ENCODE measurements at places on chromosomes 2 and 18. TPM values are rescaled to one million over a fixed set of nuclear protein-coding genes. Genes with fewer than 3 reads are reported as not detected.

DNA sequence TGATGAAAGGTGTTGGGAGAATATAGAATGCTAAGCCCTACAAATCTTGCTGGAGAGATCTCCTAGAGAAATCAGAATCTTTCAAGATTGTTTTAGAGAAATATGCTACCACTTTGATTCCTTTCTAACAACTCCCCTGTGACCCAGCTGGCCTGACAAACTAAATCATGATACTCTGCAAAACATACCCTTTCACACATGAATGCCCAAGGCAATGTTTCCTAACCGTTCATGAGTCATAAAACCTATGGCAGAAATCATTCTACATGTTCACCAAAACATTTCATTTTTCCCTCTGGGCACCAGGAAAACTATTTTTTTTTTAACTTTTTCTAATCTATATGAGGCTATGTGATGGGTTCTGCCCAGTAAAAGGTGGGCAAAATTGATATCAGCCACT lies 77.8 kb upstream of the SETBP1 start:
- H3K27me3 ChIP-seq = no peaks in the 10 kb centered on the region
- H3K4me1 ChIP-seq = peaks cover 9% of the 10 kb centered on the region
- H3K27ac ChIP-seq = no peak overlapping the region
- no peak for DNase-seq

GRCh38 chr2:137966043-137966442 lies 1.8 kb downstream of the HNMT start:
- H3K27me3 ChIP-seq = no peaks in the 10 kb centered on the region
- H3K27ac ChIP-seq = no peak overlapping the region
- no peak overlapping the region for H3K4me3 ChIP-seq
- H3K4me1 ChIP-seq = peaks cover 40% of the 10 kb centered on the region

GRCh38 chr2:74507926-74508520 lies 528 bp upstream of the PCGF1 start:
- peak overlapping the region; percentile 72 for H3K4me3 ChIP-seq
- H3K27me3 ChIP-seq = peaks cover 27% of the 10 kb centered on the region
- H3K27ac ChIP-seq = peak overlapping the region; percentile 92
- no peak for DNase-seq
- H3K36me3 ChIP-seq = peaks cover 25% of the 10 kb centered on the region
- H3K4me1 ChIP-seq = peaks cover 22% of the 10 kb centered on the region

DNA sequence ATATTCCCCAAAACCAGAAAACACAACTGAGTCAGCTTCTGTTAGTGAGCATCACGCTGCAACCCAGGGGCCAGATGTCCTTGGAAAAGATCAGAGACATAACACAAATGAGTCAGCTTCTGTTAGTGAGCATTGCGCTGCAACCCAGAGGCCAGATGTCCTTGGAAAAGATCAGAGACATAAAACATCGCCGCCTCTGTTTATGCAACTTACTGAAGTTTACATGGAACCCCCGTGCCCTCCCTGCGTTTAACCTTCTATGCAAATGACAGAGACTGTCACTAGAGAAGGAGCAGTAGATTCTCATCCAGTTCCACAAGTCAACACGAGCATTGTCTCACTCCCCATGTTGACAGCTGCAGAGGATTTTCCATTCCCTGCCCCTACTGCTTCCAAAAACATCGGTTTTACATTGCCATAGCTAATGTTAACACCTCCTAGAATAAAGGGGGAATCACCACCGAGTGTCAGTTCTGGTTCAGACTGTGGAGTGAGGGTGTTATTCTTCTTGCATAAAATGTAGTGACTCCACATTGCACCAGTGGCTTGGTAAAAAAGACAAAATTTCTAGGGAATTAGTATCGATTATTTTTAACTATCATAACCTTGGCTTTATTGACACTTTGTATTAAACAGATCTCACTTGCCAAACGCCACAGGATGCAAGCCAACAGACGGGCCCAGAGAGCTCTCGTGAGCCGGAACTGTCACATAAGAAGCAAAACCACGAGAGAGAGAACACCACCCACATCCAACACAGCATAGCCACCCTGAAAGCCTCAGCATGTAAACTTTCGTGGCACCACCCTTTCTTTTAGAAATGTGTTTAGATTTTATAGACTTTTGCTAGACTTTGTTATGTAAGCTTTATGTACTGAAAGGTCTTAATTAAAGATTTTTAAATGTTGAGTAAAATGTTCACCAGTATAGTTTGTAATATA lies 87.7 kb downstream of the SH3YL1 start:
- H3K27me3 ChIP-seq = no peaks in the 10 kb centered on the region
- no peak for DNase-seq
- no peaks in the 10 kb centered on the region for H3K4me1 ChIP-seq
- no peaks in the 10 kb centered on the region for H3K36me3 ChIP-seq
- H3K4me3 ChIP-seq = no peak overlapping the region

GRCh38 chr2:158024288-158024898 lies 77.3 kb upstream of the UPP2 start:
- H3K27me3 ChIP-seq = no peaks in the 10 kb centered on the region
- no peaks in the 10 kb centered on the region for H3K4me1 ChIP-seq
- no peaks in the 10 kb centered on the region for H3K36me3 ChIP-seq
- no peak for DNase-seq
- no peak overlapping the region for H3K27ac ChIP-seq

DNA sequence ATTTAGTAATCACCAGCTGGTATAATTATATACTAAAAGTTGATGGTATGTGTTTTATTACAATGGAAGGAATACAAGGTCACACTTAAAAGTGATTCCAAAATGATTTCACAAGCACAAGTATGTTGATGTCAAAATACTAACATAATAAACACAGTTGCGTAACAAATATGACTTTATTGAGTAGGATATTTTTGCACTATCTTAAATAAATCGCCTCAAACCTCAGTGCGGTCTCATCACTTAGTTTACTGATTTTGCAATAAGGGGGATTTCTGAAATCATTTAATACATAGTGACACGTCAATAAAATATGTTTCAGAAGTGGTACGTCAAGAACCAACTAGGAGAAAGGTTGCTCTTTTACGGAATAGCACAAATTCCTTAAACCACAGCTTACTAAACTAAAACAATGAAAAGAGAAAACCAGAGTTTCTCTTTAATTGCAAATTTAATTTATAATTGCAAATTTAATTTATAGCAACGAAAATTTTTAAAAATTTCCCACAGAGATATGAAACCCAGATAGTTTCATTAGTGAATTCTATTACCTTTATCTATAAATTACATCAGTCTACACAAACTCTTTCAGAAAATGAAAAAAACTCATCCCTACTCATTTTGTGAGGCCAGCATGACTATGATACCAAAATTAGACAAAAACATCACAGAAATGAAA lies 304.0 kb upstream of the REG3G start:
- H3K27me3 ChIP-seq = no peaks in the 10 kb centered on the region
- DNase-seq = no peak
- no peak overlapping the region for H3K27ac ChIP-seq
- no peaks in the 10 kb centered on the region for H3K4me1 ChIP-seq
- H3K4me3 ChIP-seq = no peak overlapping the region
- H3K36me3 ChIP-seq = no peaks in the 10 kb centered on the region

DNA sequence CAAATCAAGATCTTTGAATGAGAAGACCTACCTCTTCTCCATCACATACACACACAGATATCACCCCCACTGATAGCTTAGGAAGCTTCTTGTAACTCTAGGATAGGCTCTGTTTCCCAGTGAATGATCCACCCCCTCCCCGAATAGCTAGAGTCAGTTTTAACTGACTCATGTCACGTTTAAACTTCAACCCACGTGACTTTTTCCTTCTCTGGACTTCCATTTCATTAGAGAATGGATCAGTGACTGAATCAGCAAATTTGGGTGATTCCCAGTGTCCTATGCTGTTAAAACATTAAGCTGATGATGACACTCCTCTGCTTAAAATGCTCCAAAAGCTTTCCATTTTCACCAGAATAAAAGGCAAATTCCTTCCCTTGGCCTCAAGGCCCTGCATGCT lies 185.9 kb upstream of the LHCGR start:
- H3K4me3 ChIP-seq = no peak overlapping the region
- H3K36me3 ChIP-seq = no peaks in the 10 kb centered on the region
- no peaks in the 10 kb centered on the region for H3K27me3 ChIP-seq
- no peaks in the 10 kb centered on the region for H3K4me1 ChIP-seq
- no peak for DNase-seq
- H3K27ac ChIP-seq = no peak overlapping the region

DNA sequence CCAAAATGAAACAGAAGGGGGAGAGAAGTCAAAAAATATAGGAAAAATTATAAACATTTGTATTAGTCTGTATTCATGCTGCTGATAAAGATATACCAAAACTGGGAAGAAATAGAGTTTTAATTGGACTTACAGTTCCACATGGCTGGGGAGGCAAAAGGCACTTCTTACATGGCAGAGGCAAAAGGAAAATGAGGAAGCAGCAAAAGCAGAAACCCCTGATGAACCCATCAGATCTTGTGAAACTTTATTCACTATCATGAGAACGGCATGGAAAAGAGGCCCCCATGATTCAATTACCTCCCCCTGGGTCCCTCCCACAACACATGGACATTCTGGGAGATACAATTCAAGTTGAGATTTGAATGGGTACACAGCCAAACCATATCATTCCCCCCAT lies 79.1 kb downstream of the ZRANB3 start:
- no peak overlapping the region for H3K27ac ChIP-seq
- no peaks in the 10 kb centered on the region for H3K36me3 ChIP-seq
- no peaks in the 10 kb centered on the region for H3K4me1 ChIP-seq
- H3K4me3 ChIP-seq = no peak overlapping the region

GRCh38 chr18:45370255-45371010 lies 244.8 kb upstream of the SLC14A2 start:
- H3K27me3 ChIP-seq = no peaks in the 10 kb centered on the region
- no peak for DNase-seq
- no peaks in the 10 kb centered on the region for H3K36me3 ChIP-seq
- no peak overlapping the region for H3K27ac ChIP-seq

DNA sequence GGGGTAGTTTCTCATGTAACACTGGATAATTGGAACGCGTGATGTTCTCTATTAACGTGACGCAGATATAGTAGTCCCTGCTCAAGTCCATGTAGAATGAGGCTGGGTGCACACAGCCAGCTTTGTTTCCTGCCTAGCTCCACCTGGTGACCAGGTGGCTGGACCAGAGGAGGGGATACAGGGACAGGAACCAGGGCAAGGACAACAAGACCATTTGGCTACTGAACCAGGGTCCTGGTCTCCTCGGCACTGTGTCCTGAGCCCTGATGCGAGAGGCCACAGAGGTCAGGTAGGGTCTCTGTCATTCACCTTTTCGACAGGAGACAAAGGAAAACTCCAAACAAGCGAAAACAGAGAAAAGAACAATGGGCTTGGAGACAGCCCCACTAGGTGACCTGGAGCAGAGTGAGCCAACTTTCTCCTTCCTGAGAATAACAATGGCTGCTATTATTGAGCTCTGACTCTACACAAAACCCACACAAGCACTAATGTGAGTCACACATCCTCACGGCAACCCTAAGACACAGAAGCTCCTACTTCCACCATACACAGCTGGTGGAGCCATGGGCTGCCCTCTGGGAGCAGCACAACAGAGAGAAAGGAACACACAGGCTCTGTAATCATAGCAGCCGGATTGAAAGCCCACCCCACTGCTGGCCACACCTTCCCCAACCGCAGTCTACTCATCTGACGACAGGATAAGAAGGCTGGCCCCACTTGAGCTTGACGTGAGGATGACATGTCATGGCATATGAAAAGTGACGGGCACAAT lies 67.3 kb upstream of the TEX51 start:
- DNase-seq = no peak
- H3K27me3 ChIP-seq = no peaks in the 10 kb centered on the region
- no peak overlapping the region for H3K27ac ChIP-seq
- no peaks in the 10 kb centered on the region for H3K36me3 ChIP-seq
- H3K4me3 ChIP-seq = no peak overlapping the region

- no peak overlapping the region for H3K4me3 ChIP-seq
- no peaks in the 10 kb centered on the region for H3K4me1 ChIP-seq
- no peak for DNase-seq
- no peaks in the 10 kb centered on the region for H3K27me3 ChIP-seq
- H3K27ac ChIP-seq = no peak overlapping the region
Measured at GRCh38 chr2:241139531-241140444, 9.5 kb downstream of the PASK start.

DNA sequence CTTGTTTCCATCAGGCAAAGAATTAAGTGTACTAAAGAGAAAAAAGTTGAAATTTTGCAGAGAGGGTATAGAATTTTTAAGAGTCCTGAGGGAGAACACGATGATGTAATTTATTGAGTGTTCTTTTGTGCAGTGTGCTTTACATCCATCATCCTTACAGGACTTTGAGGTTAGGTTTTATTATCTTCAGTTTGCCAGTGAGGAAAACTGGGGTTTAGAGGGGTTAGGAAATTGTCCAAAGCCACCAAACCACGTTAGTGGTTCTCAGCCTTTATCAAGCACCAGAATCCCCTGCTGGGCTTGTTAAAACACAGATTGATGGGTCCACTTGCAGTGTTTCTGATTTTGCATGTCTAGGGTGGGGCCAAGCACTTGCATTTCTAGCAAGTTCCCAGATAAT lies 277.5 kb downstream of the KCNS3 start:
- no peak for DNase-seq
- H3K4me3 ChIP-seq = no peak overlapping the region
- H3K27me3 ChIP-seq = no peaks in the 10 kb centered on the region
- no peak overlapping the region for H3K27ac ChIP-seq
- no peaks in the 10 kb centered on the region for H3K4me1 ChIP-seq

GRCh38 chr2:236814593-236814992 lies 245.0 kb downstream of the ACKR3 start:
- no peaks in the 10 kb centered on the region for H3K4me1 ChIP-seq
- no peaks in the 10 kb centered on the region for H3K36me3 ChIP-seq
- DNase-seq = no peak
- no peak overlapping the region for H3K4me3 ChIP-seq
- no peak overlapping the region for H3K27ac ChIP-seq
- H3K27me3 ChIP-seq = no peaks in the 10 kb centered on the region

GRCh38 chr2:227401550-227401949 lies 13.8 kb upstream of the SCYGR1 start:
- DNase-seq = no peak
- no peak overlapping the region for H3K27ac ChIP-seq
- H3K27me3 ChIP-seq = no peaks in the 10 kb centered on the region
- H3K36me3 ChIP-seq = no peaks in the 10 kb centered on the region
- H3K4me1 ChIP-seq = peaks cover 9% of the 10 kb centered on the region

GRCh38 chr2:16507655-16508489 lies 157.8 kb downstream of the CYRIA start:
- no peak for DNase-seq
- no peak overlapping the region for H3K27ac ChIP-seq
- H3K27me3 ChIP-seq = peaks cover 40% of the 10 kb centered on the region
- H3K36me3 ChIP-seq = no peaks in the 10 kb centered on the region
- H3K4me1 ChIP-seq = no peaks in the 10 kb centered on the region

DNA sequence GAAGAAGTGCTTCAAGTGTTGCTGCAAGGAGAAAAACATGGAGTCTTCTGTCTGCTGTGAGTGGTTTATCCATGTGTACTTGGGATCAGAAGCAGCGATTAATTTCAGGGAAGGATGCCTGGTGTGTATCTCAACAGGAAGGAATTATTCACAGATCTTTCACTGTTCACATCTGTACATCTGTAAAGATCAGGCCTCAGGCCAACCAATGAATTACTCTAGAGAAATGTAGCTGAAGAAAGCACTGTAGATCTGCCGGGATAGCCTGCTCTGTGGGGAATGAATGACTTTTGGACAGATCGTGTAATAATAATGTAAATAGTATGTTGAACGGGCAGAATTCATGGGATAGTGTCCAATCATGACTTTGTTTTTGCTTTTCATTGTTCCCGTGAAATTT lies 54.0 kb upstream of the SPP2 start:
- H3K4me3 ChIP-seq = no peak overlapping the region
- no peak for DNase-seq
- H3K27ac ChIP-seq = no peak overlapping the region
- H3K4me1 ChIP-seq = no peaks in the 10 kb centered on the region
- H3K27me3 ChIP-seq = no peaks in the 10 kb centered on the region
- no peaks in the 10 kb centered on the region for H3K36me3 ChIP-seq

TUBA4B gene
- total RNA-seq = not detected

SLC25A52 gene
- total RNA-seq = not detected

GYPC gene
- total RNA-seq = 87.6 TPM

All from tibial nerve (tissue), 4 donors.